GM12864 (cell line): ENCODE measurements at places on chromosomes 12 and 14.

DNA sequence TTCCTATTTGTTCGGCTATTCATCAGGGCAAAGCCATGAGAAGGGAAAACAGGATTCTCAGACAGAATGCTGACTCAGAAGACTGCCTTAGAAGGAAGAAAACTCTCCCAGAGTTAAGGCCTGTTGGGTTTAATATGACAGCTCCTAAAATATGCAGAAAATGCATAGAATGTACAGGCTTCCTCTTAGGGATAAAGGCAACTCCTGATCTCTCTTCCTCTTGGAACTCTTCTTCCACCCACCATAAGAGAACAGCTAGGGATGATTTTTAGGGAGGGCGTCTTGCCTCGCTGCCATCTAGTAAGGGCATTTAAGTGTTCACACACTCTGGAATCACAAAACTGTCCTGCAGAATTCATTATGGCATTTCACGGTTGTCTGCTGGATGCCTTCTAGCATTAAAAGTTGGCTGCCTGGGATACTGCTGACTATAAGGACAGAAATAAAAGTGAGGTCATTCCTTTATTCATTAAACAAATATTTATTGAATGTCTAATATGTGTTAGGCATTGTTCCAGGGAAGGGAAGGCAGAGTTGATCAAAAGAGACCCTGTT, 73.7 kb downstream of the DCAF5 start:
- no peak for DNase-seq

DNA sequence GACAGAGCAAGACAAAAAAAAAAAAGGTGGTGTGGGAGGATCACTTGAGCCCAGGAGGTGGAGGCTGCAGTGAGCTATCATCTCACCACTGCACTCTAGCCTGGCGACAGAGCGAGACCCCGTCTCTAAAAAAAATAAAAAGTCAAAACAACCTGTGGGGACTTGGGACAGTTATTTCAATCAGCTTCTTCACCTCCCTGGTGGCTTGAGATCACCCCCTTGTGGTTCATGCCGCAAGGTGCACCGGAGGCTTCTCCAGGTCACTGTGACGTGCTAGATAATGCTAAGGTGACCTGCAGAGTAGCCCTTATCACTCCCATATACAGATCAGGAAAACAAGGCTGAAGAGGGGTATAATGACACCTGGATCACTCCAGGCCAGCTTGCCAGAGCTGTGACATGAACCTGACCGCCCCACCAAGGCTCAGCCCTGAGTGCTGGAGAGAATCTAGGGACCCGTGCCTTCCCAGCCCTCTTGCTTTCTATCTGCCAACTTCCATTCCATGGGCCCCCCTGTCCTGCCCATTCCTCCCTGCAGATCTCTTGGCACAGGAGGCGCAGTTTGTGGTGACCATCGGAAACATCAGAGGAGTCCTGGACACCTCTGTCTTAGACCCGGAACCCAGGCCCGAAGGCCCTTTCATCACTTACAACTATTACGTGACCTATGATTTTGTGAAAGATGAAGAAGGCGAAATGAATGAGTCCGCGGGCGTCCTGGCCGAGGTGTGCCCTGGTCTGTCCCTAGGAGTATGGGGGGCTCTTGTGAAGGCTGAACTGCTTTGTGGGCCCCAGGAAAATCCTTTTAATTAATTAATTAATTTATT, 8.1 kb downstream of the LRRC43 start:
- DNase-seq: peak; percentile 27

DNA sequence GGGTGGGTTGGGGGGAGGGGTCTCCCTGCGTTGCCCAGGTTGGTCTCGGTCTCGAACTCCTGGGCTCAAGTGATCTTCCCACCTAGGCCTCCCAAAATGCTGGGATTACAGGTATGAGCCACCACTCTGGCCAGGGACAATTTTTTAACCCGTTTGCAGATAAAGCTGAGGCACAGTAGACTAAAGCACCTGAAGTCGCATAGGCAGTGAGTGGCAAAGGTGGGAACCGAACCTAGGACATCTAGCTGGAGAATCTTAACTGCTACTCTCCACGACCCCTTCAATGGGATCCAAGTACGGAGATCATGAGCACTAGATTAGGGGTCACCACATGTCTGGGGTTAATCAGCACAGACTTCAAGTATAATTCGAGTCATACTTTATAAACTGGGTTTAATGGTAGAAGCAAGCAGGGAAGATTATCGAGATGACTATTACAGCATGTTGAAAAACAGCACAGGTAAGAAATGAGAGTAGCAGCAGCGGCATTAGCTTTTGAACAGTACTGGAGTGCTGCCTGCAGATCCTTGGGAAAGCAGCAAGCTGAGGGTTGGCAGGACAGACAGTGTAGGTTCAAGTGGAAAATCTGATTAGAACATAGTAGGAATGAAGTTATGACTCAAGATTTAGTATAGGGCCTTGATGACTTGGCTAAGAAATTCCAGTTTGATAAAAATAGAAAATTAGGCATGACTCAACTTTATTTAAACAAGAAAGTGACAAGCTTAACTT, 23.9 kb downstream of the NID2 start:
- DNase-seq: no peak

DNA sequence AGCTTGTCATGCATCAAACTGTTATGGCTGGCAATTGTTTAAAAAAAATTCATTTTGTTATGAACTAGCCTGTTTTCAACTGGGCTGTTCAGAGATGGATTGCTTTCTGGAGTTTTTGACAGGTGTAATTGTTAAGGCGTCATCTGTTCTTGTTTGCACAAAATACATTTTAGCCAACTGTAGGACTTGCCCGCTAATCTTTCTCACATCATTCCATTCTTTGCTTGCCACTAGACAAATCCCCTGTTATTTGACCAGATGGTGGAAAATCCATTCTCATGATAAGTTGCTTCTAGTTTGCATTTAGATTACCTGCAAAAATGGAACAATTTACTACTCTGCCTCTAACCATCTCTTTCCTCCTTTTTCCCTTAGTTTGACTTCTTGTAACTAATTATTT, 114.3 kb downstream of the NPAS3 start:
- DNase-seq: no peak

- DNase-seq: no peak
Observed at GRCh38 chr14:56268673-56269072, 150.5 kb downstream of the PELI2 start.

DNA sequence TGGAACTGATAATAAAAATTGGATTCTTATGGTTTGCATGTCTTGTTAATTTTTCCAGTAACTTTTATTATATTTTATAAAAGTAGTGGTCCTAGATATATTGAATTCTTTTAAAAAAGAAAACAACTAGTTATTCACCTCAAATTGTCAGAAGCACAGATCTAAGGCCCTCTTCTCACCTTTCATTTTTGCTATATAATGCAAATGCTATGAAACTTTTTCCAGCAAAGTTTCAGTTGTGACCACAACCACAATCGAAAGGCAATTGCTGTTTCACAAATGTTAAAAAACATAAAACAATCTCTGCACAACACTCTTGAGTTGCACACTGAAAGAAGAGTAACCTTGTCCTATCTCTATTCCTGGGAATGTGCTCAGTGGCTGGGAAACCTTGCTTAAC, 479.8 kb upstream of the FLRT2 start:
- no peak for DNase-seq

- DNase-seq: no peak
Observed at GRCh38 chr12:32921397-32921796, 24.8 kb upstream of the PKP2 start.

GRCh38 chr12:103469719-103470118, 26.0 kb downstream of the C12orf42 start:
- DNase-seq: no peak

- no peak for DNase-seq
Observed at GRCh38 chr12:53430116-53430515, 6.5 kb downstream of the AMHR2 start.

GRCh38 chr12:124827588-124828184, 36.0 kb downstream of the SCARB1 start:
- no peak for DNase-seq

DNA sequence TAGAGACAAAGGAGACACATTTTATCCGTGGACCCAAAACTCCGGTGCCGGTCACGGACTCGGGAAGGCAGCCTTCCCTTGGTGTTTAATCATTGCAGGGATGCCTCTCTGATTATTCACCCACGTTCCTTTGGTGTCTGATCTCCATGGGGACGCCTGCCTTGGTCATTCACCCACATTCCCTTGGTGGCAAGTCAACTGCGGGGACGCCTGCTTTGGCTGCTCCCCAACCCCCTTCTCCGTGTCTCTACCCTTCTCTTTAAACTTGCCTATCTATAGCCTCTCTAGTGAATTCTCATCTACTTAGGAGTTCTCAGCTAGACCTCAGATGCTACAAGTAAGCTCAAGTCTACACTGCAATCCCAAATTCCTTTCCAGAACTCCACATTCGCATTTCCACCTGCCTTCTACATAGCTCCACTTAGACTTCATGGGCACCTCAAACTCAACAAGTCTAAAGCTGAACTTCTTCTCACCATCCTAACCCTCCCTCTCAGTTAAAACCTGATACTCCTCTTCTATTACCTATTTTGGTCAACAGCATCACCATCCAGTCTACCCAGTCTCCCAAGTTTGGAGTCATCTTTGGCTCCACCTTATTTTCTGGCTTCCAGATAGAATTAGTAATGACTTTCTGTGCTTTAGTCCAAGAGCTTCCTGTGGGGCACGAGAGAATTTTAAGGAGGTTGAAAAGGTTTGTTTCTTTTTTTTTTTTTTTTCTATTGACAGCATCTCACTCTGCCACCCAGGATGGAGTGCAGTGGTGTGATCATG, 14.4 kb downstream of the SPTLC2 start:
- DNase-seq: no peak

DNA sequence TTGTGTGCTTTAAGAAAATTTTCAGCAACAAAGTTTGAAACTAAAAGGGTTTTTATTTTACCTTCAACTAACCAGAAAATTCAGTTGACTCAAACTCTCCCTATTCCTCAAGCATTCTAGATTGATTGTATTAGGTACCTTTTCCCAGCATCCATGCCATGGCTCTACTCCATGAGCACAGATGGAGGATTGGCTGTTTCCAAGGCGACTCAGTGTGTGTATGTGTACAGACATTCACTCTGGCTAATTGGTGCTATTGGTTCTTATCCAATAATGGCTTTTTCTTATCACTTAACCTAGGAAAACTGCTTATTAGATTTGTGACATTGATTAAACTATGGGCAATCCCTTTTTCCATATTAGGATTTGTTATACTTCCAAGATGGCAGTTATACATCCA, 202.6 kb downstream of the ANO6 start:
- no peak for DNase-seq

GRCh38 chr12:105705235-105705634, 374.7 kb downstream of the C12orf75 start:
- no peak for DNase-seq

DNA sequence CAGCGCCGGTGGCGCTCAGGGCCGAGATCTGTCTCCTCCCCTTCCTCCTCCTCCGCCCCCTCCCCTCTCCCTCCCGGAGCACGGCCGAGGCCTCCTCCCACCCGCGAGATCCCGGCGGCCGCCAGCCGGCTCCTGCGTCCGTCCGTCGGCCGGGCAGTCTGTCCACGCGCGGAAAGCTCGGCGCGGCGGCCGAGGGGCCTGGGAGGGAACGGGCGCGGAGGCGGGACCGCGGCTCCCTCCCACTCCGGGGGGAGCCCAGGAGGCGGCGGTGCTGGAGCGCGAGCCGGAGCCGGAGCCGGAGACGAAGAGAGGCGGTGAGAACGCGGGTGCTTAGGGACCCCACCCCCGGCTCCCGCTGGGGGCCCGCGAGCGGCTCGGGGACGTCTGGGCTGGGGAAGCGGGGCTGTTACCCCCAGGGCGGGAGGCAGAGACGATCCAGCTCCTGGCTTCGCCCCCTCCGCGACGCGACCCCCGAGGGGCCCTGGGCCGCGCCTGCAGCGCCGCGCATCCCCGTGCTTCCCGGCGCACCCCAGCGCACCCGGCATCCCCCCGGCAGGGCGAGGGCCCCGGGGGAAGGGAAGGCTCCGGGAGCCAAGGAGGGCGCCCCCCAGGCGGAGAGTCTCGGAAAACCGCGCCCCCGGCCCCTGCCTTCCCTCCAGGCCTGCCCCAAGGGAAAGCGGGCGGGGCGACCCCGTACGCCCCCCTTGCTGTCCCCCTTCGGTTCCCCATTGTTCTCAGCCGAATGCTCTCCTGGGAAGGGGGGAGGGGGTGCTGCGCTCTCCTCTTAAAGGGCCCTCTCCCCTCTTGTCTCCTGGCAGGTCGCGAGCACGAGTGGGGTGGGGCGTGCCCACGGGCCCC, at the start of gene DTX1:
TSS of gene DTX1 (plus strand) at position 100 of the 858 bp plus-strand sequence. CDS start 1,463 bp downstream, outside the sequence.
- DNase-seq: no peak

- no peak for DNase-seq
Observed at GRCh38 chr12:122726080-122726558, 4.5 kb downstream of the HCAR1 start.

- no peak for DNase-seq
Observed at GRCh38 chr12:12428047-12428446, 71.2 kb downstream of the BORCS5 start.

DNA sequence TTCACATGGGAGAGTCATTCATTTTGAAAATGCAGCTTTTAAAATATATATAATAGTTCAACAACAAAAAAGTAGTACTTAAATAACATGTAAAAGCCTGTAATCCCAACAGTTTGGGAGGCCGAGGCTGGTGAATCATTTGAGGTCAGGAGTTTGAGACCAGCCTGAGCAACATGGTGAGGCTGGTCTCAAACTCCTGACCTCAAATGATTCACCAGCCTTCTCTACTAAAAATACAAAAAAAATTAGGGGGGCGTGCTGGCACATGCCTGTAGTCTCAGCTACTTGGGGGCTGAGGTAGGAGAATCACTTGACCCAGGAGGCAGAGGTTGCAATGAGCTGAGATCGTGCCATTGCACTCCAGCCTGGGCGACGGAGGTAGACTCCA, 256.3 kb upstream of the RGS6 start:
- DNase-seq: no peak

GRCh38 chr12:32134101-32134888, 27.6 kb downstream of the BICD1 start:
- DNase-seq: peak; percentile 68

DNA sequence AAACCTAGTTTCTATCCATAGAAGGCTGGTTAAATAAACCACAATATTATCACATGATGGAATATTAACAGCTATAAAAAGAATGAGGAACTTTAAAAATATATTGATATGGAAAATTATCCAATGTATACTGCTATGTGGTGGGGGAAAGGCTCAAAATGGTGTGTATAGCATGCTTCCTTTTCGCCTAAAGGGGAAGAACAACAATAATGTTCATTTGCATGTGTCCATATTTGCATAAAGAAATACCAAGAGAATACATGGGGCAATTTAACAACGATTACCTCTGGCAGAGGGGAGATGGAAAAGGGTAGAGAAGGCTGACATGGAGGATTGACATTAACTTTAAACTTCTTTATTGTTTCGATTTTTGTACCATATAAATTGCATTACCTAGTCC, 121.3 kb upstream of the PARP11 start:
- DNase-seq: no peak

GRCh38 chr14:63046339-63047268, 1.3 kb upstream of the KCNH5 start:
- no peak for DNase-seq

DNA sequence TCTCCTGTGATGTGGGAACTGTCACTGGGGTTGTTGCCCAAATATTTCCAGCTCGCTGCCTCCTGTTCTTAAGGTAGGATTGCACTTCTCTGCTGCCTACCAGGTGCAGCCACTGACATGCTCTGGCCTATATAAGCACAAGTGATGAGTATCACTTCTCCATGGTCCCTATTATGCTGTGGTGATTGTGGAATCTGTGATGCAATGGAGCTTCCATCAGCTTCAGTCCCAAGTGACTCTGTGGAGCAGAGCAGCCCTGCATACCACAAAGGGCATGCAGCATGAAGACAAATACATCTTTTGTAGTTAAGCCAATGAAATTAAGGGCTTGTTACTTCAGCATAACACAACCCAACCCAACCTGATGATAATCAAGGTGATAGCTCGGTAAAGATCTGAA, 43.5 kb downstream of the CKAP4 start:
- no peak for DNase-seq

- no peak for DNase-seq
Observed at GRCh38 chr12:19186722-19187661, 57.5 kb downstream of the PLEKHA5 start.
